ENCODE measurements at places on chromosomes 7 and 10.

DNA sequence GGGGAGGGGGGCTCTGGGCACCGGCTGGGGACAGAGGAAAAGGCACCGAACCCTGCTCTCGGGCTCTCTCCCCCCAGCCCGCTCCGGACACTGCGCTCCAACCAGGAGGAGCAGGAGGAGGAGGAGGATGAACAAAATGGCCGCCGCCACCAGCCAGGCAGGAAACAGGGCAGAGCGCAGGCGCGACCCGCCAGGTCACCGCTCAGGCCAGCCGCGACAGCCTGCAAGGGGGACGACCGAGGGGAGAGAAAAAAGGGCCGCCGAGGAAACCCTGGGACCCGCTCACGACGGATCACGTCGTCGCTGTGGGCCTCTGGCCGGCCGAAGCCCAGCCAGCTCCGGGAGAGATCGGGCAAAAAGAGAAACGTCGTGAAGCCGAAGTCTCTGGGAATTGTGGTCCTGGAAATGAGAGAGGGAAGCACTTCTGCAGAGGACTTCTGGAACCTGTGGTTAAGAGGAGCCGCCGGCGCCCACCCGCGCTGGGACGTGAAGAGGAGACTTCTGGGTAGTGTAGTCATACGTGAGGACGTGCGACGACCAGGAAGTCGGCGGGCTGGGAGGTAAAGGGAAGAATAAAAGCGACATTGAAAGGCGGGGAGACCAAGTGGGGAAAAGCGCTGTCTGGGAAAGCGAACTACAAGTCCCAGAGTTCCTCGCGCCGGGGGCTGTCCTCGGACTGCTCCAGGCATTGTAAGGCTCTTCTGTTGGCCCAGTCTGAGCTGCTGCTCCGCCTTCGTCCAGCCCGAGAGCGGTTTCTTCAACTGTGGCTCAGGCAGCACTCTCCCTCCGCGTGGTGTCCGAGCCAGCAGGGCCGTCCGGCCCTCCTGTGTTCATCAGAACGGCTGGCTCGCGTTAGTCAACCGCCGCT is at the start of gene TIAL1:
Gene TIAL1, minus strand, starts transcription at position 428 of the 868 bp plus-strand sequence. CDS start 499 bp downstream, outside the sequence.
- peak; percentile 90 for ATAC-seq

GRCh38 chr10:113879691-113880090 is 25.2 kb downstream of the NHLRC2 start:
- no peak for ATAC-seq

DNA sequence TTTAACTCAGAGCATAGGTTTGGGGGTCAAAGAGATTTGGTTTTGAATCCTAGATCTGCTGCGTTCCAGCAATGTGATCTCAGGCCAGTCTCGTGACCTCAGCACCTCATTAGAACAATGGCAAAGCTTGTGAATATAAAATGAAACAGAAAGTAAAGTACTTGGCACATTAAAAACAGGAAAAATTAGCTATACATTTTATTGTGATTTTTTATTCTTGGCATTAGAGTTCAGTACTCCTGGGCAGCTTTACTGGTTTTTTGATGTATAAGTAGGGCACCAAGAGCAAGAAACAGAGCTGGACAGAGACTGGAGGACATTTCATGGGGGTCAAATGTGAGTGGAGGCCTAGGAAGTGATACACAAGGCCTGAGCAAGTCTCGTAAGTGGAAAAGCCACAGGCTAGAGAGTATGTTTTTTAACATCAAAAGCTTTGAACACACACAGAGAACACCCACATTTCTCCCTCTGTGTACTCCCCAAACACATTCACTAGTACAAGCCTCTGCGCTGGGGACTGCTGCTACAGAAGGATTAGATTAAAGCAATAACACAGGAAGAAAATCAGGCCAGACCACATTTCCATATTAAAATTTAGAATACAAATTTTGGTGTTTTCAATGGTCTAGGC is 157.2 kb upstream of the SLC25A13 start:
- no peak for ATAC-seq

DNA sequence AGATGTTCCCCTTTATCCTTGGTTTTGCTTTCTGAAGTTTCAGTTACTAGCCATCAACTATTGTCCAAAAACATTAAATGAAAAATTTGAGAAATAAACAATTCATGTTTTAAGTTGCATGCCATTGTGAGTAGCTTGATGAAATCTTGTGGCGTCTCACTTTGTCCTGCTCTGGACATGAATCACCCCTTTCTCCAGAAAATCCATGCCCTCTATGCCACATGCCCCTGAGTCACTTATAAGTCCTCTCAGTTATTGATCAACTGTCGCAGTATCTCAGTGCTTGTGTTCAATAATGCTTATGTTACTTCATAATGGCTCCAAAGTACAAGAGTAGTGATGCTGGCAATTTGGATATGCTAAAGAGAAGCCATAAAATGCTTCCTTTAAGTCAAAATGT is 208.0 kb upstream of the FERD3L start:
- ATAC-seq = no peak

DNA sequence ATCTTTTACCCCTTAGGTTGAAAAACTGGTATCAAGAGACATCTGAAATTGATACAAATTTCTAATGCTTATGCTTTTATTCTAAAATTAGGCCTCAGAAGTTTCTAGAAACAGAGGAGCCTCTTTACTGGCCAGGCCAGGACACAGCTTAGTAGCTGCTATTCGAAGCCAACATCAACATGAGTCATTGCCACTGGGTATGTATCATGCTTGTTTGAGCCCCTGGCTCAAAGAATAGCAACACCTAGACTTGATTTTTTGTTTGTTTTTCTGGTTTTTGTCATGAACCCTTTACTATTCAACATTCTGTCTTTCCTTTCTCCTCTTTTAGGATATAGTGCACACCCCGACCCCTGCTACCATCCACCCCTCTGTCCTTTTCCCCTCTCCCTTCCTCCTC is 90.9 kb upstream of the STK17A start:
- ATAC-seq = no peak

DNA sequence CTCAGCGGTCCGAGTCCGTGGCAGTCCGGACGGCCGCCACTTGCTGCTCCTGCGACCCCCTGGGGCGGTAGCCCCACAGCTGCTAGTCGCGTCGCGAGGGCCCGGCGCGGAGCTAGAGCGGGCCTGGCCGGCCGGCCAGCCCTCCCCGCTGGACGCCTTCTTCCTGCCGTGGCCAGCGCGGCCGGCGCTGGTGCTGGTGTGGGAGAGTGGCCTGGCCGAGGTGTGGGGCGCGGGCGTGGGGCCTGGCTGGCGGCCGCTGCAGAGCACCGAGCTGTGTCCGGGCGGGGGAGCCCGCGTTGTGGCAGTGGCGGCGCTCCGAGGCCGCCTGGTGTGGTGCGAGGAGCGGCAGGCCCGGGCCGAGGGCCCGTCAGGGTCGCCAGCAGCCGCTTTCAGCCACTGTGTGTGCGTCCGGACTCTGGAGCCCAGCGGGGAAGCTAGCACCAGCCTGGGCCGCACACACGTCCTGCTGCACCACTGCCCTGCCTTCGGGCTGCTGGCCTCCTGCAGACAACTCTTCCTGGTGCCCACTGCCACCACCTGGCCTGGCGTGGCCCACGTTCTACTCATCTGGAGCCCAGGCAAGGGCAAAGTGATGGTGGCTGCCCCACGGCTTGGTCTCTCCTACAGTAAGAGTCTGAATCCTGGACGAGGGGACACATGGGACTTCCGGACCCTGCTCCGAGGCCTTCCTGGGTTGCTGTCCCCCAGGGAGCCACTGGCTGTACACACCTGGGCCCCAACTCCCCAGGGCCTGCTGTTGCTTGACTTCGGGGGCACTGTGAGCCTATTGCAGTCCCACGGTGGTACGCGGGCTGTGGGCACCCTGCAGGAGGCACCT is 631 bp downstream of the HPS6 start:
- ATAC-seq = peak; percentile 59

DNA sequence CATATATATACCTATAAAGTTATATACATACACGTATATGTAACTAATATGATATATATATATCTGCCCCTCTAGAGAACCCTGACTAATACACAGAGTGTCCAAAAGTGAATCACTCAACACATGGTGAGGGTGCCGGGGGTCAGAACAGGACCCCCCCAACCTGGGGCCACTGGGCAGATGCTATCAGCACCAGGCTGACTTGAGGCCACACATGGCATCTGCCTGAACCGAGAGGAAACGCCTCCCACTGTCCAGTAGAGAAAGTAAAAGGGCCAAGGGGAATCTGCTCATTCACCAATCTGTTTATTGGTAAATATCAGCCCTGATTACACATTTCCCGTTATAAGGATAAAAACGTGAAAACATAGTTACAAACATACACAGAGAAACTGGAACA is 218.3 kb downstream of the PTPRN2 start:
- no peak for ATAC-seq

- no peak for ATAC-seq
Observed at GRCh38 chr7:35259523-35259908, 5.6 kb upstream of the TBX20 start.

Data from motor neuron (in vitro differentiated cells).